Kidney epithelial cell (primary cell): ENCODE measurements at places on chromosomes 5 and 9.

GRCh38 chr5:14818931-14819790 is 52.4 kb downstream of the ANKH start:
- no peak for DNase-seq

DNA sequence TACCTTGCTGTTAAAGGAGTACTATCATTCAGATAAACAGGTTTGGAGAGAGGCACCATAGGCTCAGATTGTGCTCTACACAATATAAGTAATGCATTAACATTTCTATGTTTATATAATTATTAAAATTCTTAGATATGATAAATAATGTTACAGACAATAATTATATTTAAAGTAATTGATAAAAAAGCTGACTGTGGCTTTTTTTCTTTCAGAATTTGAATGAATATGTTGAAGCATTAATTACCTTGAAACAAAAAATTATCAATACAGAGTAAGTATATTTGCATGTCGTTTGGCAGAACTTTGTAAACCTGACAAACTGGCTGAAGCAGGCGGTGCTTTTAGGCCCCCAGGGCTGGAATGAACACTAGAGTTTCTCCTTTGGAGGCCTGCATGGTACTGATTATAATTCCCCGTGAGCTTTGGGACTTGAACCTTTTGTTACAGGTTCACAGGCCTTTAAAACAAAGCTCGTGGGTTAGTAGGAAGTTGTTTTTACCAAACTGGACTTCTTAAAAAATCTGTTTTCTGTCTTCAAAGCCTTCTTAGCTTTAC is 13.8 kb downstream of the ICE1 start:
- no peak for DNase-seq

- no peak for DNase-seq
Measured at GRCh38 chr9:137302449-137303150, 529 bp upstream of the NRARP start.

- DNase-seq: no peak
Measured at GRCh38 chr5:91177085-91177484, 206.0 kb downstream of the ARRDC3 start.

- DNase-seq: peak; percentile 12
Measured at GRCh38 chr5:61817472-61818326, 485.6 kb downstream of the ZSWIM6 start.

DNA sequence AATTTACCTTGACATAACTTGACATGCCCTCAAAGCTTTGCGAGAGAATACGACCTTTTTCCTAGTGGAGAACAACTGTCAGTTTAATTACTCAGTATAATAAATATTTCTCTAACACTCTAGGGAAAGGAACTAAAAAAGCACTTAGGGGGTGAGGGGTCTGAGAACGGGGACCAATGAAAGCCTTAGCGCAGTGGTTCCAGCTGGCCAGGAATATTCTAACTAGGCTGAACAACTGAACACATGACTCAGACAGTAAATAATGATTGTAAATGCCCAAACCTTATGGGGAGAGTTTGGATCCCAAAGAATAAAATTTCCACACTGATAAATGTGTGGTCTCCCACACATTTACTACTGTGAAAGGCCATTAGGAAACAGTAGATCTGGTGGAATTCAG is 14.9 kb downstream of the MYO10 start:
- no peak for DNase-seq

GRCh38 chr5:12704955-12705354 is 800.7 kb upstream of the CTNND2 start:
- DNase-seq: no peak

DNA sequence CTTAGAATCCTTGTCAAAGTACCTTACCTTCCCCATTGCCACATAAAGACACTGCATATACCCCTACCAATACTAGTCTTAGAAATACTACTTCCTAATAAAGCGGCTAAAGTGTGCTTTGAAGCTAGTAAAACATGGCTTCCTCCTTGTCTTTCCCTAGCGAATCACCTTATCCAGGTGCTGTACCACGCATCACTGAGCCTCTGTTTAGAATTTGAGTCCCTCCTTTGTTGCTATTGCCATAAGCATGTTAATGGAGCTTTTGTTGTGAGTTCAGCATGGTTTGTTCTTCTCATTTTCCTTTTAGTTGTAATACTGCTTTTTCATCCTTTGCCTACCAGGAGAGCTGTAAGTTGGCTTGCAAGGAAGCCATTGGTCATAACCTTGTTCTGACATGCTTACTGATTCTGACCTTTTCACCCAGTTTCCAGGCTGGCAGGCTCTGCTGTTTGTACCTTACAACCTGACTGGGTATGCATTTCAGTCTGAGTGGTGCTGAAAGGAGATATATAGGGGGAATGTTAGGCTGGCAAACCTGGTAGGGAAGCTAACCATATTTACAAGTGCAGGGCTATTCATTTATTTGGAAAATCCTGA is 49.8 kb downstream of the LMNB1 start:
- DNase-seq: no peak

DNA sequence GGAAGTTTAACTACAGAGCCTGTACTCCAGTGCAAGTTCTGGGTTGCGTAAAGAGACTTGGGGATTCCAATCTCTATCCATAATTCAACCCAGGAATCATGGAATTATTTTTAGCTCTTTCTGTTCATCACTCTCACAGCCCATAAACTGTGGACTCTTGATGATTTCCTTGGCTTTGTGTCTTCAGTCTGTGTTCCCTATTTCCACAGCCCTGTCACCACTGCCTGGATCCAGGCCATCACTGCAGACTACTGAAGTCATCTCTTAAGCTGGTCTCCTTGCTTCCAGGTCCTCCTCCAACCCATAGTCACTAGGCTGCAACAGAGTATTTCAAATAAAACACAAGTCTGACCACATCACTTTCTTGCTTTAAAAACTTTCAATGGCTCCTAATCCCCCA is 211.7 kb downstream of the PLK2 start:
- no peak for DNase-seq

DNA sequence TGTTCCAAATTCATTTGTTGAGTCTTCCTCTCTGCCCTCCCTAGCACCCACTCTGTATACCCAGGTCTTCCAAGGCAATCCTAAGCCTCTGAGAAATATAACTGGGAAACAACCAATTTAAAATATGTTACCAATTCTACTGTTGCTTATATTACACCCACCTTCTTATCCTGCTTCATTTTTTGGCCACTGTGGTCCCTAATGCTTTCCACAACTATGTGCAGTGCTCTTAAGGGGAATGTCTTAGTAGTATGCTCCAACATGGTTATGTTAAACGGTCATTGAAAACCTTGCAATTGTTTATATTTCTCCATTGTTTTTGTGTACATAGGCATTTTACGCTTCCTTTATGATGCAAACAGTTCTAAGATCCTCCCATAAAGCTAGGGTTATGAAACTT is 273.1 kb upstream of the HAPLN1 start:
- no peak for DNase-seq

- no peak for DNase-seq
Measured at GRCh38 chr5:178461004-178461730, 129.0 kb downstream of the COL23A1 start.

DNA sequence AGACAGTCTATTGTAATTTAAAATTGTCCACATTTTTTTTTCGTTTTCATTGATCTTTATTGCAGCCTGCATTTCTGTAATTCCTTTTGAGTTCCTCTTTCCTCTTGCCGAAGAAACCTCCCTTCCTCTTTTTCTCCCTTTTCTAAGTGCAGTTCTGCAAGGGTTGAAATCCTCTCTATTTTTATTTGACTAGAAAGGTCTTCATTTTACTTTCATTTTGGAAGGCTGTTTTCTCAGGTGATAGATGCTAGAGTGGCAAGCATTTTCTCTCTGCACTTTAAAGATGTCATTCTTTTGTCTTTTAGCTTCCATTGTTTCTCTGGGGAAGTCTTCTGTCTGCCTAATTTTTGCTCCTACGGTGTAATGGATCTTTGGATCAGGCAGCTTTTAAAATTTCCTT is 248.5 kb downstream of the SMARCA2 start:
- no peak for DNase-seq

DNA sequence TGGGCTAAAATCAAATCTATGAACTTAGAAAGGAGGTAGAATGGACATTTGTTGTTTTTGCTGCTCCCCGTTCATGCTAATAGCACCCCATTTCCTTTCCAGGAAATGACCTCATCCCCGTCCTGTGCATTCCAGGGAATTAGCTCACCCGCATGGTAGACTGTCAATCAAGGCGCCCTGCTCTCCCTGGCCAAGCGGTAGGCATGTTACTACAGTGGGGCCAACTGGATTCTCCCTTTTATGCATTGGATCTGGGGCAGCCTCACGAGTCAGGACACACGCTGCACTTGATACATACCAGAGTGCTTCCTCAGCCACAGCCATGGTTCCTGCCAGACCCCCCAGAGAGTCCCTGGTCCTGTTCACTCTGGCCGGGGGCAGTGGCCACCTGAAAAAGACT is 111.0 kb upstream of the PTCH1 start:
- DNase-seq: no peak

- no peak for DNase-seq
Measured at GRCh38 chr5:145247745-145248040, 587.4 kb downstream of the PRELID2 start.

GRCh38 chr5:135139381-135140134 is 105.5 kb upstream of the PITX1 start:
- DNase-seq: peak; percentile 42

DNA sequence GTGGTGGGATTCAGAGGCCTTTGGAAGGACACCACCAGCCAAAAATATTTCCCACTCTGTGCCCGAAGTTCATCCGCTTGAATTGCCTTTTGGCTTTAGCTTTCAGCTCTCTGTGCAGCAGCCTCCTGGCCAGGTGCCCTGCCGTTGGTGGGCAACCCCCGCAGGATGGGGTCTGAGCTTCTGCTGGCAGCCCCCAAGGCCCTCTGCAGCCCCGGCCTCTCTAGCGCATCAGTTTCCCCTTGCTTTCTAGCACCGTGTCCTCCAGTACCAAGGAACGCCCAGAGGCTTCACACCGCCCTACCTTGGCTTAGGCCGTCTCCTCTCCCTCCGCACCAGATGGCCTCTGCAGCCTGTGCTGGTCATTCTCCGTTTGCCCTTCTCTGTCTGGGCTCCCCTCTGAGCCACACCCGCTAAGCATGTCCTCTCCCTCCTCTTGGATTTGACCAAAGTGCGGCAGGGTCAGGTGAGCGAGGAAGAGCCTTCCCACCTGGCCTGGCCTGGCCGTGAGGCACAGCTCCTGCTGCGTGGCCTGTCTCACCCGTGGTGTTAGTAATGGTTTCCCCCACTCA is 4.2 kb upstream of the TSC1 start:
- DNase-seq: no peak

DNA sequence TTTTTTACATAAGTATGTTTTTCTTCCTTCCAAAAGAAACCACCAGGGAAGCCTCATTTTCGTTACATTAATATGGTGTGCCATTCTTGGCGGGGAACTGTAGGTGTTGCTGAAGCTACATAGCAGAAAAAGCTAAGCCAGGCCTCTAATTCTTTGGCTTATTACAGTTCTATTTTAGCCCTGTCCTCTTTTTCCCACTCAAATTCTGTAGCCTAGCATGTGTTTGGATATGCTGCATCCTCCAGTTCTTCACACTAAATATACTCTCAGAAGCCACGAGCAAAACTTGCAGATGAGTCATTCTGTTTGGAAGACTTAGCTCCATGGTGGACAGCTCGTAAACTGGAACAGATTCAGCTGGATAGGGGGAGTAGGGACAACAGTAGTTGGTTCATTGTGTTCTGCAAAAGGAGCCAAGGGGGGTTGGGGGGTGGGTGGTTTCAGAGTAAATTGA is 369.4 kb downstream of the TMEM161B start:
- DNase-seq: no peak

GRCh38 chr9:94663140-94663539 is 23.8 kb upstream of the FBP1 start:
- no peak for DNase-seq

- DNase-seq: no peak
Measured at GRCh38 chr5:104652271-104652861, 1089.8 kb upstream of the NUDT12 start.

DNA sequence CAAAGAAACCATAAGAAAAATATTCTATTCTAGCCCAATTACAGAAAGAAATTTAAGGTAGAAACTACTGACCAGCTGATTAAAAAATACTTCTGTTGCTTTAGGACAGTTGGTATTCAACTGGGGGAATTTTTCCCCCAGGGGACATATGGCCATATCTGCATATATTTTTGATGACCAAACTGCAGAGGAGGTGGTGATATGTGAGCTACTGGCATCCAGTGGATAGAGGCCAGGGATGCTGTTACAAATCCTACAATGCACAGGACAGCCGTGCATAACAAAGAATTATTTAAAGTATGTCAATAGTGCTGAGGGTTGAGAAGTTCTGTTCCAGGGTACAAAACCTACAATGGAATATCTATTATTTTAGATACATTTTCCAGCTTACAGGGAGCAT is 24.0 kb downstream of the ZFR start:
- no peak for DNase-seq

DNA sequence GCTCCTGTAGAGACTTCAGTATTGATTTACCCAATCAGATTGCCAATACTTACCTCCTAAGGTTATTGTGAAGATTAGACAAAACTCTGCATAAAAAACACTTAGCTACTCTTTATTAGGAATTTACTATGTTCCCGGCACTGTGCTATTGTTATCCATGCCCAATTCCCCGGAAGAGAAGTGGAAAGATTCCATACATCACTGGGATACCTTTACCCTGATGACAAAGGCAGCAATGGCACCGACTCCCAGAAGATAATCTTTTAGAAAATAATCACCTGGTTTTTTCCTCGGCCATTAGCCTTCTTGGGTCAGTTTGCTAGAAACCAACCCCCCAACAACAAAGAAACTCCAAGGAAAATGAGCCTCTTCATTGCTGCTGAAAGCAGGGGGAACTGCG is 226.0 kb downstream of the SNX18 start:
- DNase-seq: no peak

DNA sequence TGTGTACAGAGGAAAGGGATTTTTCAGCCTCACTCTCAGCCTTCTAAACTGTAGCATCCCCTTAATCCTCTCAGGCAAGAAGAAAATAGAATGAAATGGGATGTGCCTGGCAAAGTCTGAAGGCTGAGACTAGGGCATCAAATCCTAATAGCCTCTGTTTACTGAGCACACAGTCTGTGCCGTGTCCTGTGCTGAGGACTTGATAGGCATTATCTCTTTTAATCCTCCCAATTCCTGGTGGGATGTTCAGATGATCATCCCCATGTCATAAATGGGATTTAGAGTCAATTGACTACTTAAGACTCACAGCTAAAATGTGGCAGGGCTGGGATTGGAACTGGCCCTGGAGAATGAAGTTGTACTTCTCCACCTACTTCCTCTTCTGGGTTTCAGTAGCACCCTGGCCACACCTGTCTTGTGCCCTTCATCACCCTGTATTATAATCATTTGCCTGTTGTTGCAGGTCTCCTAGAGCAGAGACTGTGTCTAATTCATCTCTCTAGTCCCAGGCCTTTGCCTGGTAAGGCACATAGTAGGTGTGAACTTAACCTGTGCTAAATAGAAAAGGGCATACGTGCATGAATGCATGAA is 81.0 kb downstream of the WWC1 start:
- no peak for DNase-seq

DNA sequence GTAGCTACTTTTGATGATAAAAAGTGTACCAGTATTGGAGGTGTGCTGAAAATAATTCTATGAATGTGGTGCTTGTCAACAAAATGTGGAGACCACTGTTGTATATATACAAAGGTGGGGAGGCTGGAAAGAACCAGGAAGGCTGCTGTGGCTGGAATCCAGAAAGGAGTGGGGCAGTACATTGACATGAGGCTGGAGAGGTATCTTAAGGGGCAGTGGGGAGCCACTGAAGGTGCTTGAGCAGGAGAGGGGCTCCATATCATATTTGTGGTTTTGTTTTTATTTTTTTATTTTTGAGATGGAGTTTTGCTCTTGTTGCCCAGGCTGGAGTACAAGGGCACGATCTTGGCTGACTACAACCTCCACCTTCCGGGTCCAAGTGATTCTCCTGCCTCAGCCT is 87.9 kb upstream of the NEURL1B start:
- no peak for DNase-seq
